ENCODE measurements at places on chromosomes 2 and 18.

DNA sequence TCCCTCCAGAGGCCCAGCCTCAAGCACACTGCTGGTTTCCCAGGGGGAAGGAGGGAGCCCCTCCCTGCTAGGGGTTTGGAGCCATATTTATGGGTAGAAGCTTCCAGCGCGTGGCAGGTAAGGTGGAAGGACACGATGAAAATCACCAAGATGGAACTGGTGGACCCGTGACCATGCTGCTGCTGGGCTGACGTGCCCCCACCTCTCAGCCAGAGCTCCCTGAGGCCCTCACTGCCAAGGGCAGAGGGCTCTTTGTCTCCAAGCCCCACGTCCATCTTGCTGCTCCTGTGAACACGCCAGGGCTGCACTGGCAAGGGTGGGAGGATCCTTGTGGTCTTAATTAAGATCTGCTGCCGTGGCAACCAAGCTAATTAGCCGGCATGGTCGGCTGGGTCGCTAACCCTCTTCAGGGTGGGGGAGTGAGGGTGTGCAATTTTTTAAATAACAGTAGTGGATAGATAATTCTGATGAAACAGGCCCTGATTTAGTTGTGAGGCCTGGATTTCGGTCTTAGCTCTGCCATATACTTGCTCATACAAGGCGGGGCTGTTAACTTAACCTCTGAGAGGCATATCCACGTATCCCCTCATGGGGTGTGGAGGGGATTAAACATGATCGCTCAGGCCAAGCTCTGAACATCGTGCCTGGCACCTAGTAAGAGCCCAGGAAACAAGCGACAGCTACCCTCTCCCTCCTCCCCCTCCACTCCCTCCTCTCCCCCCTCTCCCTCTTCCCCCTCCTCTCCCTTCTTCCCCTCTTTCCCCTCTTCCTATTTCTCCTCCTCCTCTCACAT, 232.8 kb downstream of the CELF4 start:
- DNase-seq = no peak

- DNase-seq = no peak
Observed at GRCh38 chr2:203928849-203929248, 7.7 kb upstream of the ICOS start.

DNA sequence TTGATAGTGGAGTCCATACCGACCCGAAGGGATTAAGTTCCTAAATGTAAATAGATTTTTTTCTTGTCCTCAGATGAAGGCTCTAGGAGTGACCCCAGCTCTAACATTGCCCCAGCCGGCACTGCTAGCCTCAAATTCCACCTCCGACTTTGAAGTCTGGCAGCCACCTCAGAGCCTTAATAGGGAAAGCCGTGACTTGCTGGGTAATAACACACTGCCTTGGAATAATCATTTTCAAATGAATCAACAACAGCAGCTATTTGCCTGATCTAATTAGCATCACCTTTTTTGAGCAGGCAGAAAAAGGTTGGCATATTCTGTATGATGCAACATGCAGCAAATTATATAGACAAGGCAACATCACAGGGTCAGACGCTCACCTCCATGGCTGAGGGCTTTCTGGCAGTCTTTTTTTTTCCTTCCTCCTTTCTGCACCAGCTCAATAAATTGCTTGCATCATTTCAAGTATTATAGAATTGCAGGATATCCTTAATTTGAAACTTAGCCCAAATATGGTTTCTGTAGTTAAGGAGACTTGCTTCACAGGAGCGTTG, 276.5 kb upstream of the ATP5MC3 start:
- no peak for DNase-seq

DNA sequence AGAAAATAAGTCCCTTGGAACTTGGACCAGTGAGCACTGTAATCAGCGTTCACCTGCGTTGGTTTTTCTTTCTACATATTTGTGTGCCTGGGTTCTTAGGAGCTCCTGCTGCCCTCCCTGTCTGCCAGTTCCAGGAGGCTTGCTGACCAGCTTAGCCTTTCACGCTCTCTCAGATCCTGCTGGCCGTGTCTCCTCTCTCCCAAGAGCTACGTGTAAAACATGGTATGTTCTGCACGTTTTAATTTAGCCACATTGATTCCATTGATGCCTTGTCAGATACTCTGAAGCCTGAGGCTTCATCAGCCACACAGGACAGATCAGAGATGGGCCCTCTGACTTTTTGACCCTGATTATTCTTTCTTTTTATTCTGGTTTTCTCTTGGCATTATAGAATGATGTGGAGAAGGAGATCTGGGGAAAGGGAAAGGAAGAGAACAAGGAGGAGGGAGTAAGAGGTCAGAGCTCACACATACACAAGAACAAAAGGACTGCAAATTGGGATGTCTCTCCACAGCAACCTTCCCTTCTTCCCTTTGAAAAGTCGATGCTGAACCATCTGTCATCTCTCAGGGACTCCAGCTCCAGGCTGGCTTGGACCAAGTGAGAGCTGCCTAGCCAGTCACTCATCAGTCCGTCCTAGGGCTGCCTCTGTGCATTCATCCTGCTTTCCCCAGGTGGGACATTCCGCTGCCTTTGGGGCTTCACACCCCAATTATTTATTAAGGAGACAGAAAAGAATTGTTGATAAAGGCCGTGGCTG, 152.8 kb downstream of the PIK3C3 start:
- no peak for DNase-seq

DNA sequence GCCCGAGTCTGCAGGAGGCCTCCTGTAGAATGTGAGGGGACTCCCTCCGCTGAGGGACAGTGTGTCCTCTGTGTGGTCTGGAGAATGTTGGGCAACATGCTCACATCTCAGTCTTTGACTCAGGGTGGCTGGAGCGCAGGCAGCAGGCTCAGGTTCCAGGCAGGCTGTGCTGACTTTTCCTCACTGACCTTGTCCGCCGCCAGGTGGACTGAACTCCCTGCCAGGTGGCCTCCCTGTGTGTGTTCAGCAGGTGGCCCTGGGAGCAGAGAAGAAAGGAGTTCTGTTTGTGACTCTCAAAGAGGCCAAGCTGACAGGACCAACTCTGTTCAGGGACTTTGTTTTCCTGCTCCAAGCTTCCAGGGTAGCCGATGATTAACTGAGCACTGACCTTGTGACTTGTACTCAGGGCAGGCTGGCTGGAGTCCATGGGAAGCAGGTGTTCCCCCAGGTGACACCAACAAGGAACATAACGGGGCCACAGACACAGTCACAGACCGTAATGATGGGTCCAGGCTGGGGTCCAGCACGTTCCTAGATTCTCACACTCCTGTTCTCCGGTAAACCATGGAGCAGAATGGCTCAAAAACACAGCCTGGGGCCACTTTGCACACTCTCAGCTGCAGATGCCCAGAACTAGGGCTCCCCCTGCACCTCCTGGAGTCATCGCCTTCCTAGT, 439.8 kb downstream of the RNF144A start:
- DNase-seq = no peak

DNA sequence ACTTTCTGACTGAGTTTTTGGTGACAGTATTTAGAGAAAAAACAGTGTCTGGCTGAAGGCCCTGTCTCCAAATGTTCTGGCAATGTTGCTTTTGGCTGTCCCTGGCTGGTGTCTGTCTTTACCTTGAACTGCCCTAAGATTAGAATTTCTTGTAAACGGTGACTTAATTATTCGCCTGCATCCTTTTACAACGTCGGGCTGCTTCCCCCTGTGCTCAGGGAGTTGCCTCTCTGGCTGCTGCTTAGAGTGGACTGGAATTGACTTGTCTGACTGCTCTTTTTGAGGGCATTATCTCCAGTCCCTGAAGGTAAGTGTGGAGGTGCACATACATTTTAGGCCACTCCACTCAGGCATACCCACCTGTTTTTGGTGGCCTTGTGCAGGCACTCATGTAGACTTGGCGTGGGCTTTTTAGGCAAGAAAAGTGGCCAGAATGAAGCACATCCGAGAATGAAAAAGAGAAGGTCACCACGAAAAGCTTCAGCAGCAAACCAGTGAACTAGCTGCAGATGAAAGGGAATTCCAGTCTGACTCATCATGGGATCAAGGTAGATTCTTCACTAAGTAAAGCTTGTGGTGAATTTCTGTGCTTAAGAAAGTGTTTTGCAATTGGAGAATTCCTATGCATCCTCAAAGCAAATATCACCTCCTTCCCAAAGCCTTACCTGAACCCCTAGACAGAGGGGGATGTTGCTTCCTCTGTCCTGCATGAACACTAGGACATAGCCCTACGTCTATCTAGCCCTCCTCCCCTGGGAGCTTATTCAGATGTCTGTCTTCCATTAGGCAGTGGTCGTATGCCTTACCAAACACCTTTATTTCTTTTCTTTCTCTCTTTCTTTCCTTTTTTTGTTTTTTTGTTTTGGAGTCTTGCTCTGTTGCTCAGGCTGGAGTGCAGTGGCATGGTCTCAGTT, 230.3 kb upstream of the TRIB2 start:
- no peak for DNase-seq

- no peak for DNase-seq
Observed at GRCh38 chr2:124382067-124382618, 357.1 kb downstream of the CNTNAP5 start.
